ENCODE measurements at places on chromosomes 16 and 17. TPM values are rescaled to one million over a fixed set of nuclear protein-coding genes. Genes with fewer than 3 reads are reported as not detected.

The SRCIN1 gene
- 2.8 TPM for total RNA-seq

The PLA2G10 gene
- total RNA-seq: not detected

The ZNRF1 gene
- total RNA-seq: 11.8 TPM

- DNase-seq: no peak
Measured at GRCh38 chr16:56561126-56561525, 3.7 kb upstream of the MT4 start.

DNA sequence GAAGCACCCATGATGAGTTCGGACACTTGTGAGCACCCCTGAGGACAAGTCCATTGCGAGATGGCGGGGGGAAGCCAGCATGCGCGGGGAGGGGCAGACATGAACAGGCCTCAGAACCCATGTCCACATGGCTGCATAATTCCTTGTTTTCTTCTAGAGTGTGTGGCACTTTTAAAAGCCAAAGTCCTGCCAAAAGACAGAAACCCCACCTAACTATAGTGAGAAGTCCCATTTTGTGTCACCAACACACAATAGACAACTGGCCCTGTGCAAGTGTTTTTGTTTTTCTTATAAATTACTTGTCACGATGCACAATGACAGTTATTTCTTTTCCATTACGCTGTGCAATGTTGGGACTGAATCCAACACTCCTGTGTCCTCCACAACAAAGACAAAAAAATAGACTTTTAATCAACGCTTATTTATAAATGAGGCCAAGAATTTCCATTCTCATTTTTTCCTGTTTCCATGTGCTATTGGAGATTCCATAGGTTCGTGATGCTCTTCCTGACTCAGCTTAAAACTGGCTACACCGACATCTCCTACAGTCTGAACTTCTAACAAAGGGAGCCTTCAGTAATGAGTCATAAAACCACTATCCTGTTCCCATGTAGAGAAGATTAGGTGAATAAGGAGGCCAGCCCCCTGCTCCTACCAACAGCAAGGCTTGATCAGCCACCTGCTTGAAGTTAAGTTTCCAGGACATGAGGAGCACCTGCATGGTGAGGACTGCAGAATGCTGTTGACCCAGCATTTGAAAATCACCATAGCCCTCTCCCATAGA, 98.9 kb downstream of the ZNF423 start:
- DNase-seq: no peak

DNA sequence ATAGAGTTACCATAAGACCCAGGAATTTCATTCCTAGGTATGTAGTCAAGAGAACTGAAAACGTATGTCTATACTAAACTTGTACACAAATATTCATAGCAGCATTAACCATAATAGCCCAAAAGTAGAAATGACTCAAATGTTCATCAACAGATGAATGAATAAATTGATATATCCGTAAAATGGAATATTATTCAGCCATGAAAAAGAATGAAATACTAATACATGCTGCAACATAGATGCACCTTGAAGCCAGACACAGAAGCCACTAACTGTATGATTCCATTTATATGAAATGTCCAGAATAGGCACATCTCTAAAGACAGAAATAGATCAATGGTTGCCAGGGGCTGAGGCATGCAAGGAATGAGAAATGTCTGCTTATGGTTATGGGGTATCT, 484.1 kb downstream of the SLC39A11 start:
- no peak for DNase-seq

Measured in NCI-H460 (cell line).